ENCODE measurements at places on chromosomes 16 and 17.
A peak's percentile ranks its signal among the peaks of the same experiment; 100 is the strongest.

- DNase-seq, result peak; percentile 61
These were observed 6.0 kb upstream of the RNF213 start for GRCh38 chr17:80254396-80255251.

- no peak for DNase-seq
These were observed 17.5 kb upstream of the IL21R start for GRCh38 chr16:27384425-27384824.

DNA sequence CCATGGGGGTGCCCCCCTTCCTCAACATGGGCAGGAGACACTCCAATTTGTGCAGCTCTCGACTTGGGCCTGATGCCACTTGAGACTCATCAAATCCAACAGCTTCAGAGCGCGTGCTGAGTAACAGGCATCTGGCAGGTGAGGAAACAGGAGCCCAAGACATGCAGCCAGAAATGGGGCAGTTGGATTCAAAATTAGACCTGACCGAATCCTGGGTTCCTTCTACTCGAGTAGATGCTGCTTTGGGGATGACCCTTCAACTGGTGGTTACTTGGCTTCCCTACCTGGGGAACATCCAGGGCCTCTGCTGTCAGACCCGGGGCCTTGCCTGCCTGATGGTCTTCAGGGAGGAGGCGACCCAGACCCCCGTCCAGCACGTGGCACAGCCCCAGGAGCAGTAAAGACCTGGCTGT, 488 bp upstream of the NTN3 start:
- DNase-seq, result peak; percentile 70

- no peak for DNase-seq
These were observed 1.2 kb downstream of the B9D1 start for GRCh38 chr17:19361326-19361725.

GRCh38 chr17:45282683-45283644, 21.1 kb upstream of the SPATA32 start:
- DNase-seq, result peak; percentile 79

DNA sequence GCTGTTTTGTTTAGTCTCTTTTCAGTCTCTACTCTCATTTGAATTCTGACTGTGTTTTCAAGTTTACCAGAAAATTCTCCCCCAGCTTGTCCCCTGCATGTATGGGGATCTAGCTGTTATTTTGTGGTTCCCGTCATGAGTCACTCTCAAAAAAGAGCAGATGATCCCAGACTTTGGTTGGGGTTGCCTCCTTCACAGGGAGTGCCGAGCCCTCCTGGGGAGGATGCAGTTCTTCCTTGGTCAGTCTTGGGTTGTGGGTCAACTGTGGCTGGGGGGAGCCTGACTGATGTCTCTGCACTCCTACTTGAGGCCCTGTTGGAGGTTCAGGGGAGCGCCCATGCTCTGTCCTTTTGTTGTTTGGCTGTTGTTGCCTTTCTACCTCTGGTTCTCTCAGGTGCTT, 37.7 kb downstream of the EPN2 start:
- no peak for DNase-seq

GRCh38 chr16:50265716-50266336, 525 bp upstream of the ADCY7 start:
- no peak for DNase-seq

DNA sequence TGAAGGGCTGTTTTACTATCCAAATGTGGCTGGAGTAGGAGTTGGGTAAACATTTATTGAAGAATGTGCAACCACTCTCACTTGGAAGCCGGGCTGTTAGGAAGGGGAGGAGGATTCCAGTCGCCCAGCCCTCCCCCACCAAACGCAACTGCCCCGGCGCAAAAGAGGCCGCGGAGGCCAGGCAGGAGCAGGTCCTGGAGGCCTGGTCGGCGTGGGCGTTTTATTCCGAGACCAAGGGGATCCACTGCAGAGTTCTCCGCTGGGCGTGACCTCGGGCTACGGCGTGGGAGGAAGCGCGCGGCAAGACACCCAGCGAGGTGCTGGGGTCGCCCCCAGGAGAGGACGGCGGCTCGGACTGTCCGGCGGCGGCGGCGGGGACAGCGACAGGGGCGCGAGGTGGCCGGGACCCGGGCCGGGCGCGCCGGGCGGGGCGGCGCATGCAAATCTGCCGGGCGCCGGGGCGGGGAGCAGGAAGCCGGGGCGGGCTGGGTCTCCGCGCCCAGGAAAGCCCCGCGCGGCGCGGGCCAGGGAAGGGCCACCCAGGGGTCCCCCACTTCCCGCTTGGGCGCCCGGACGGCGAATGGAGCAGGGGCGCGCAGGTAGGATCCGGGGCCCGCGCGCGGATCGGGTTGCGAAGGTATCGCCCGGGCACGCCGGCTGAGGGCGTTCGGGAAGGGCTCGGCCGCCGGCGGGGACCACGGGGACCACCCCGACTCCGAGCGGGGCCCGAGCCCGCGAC, at the start of gene IL4R:
Gene IL4R (plus strand): TSS at position 553 of the 739 bp plus-strand sequence. CDS start 26,230 bp downstream, outside the sequence.
- peak; percentile 4 for DNase-seq

GRCh38 chr17:17440938-17441675, 35.7 kb upstream of the MED9 start:
- DNase-seq, result peak; percentile 17

DNA sequence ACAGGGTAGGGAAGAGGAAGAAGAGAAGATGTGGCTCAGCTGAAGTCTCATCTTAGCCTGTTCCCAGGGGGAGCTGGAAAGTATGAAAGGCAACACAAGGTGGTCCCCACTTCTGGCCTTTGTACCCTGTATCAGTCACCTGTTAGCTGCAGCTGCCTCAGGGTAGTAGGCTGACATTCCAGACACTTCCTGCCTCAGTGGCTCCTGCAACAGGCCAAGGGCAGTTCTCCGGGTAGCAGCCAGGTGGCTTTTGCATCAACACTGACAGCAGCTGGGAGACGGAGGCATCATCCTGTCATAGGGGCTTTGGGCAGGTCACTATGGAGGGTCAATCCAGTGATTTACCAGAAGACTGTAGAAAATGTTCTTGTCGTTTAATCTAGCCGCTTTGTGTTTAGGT, 124.0 kb downstream of the RGS9 start:
- no peak for DNase-seq

- no peak for DNase-seq
These were observed 45.6 kb downstream of the ZDHHC7 start for GRCh38 chr16:84965428-84966415.

GRCh38 chr16:2282866-2283555, 15.1 kb upstream of the RNPS1 start:
- no peak for DNase-seq

GRCh38 chr17:44219108-44219615, 313 bp downstream of the UBTF start:
- DNase-seq, result peak; percentile 32

- no peak for DNase-seq
These were observed 52.7 kb upstream of the NOG start for GRCh38 chr17:56540836-56541235.

- DNase-seq, result no peak
These were observed 20.9 kb upstream of the SOX9 start for GRCh38 chr17:72099919-72100318.

- peak; percentile 2 for DNase-seq
These were observed 93.6 kb upstream of the MPHOSPH6 start for GRCh38 chr16:82263521-82264143.

DNA sequence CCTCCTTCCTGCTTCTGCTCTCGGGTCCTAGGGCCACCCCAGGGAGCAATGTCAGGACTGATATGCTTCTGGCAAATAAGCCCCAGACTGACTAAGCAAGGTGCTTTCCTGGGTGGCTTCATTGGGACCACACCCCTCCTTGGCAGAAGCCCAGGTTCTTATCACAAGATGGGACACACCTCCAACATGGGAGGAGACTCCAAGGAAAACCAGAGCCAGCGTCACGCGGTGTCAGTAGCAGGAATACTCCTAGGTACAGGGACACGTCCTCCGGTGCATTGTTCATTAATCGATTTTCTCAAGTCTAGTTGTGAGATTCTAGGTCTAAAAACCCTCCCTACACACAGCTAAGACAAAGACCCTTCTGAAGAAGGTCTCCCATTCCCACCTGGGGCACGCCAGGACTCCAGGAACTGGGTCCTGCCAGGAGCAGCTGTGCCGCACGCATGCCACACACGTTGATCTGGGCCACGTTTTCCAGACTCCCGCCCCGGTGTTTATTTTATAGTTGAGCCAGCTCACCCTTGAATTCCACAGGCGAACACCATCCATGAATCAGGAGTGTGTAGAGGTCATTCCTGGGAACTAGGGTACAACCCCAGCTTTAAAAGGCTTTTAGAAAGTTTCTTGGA, 30.8 kb downstream of the FA2H start:
- DNase-seq, result peak; percentile 74

- DNase-seq, result no peak
These were observed 6.7 kb downstream of the PIPOX start for GRCh38 chr17:29049541-29050145.

DNA sequence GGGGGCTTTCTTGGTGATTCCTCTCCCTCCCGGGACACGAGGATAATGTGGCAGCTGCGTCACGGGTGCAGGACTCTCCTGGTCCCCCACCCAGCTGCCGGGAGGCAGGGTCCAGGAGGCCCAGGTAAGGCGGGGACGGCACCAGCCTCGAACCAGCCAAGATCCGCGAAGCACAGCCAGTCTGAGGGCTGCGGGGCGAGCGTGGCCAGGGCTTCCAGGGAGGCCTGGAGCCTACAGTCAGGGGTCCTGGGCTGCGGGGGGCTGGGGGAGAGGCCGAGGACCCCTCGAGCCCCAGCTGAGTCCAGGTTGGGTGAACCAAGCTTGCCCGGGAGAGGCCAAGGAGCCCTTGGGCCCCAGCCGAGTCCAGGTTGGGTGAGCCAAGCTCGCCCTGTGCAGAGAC, 10.0 kb downstream of the TPSD1 start:
- DNase-seq, result no peak

GRCh38 chr17:32487473-32488176, 832 bp downstream of the CDK5R1 start:
- DNase-seq, result peak; percentile 41

DNA sequence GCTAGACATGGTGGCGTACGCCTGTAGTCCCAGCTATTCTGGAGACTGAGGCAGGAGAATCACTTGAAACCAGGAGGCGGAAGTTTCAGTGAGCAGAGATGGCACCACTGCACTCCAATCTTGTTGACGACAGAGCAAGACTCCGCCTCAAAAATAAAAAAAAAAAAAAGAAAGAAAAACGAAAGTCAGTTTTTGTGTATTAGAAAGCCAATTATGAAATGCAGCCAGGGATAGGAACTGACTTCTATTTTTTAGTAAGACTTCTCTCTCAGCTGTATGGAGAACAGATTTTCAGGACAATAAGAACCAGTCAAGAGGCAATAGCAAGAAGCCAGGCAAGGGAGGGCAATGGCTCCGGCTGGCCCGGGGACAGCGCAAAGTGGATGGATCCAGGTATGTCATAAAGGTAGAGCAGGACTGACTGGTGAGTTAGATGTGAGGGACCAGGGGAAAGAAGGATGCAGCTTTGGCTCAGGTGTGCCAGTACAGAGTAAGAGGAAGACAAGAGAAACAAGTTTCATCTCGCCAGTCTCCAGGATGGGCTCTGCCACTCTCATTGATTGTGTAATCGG, 12.5 kb upstream of the CCL1 start:
- peak; percentile 66 for DNase-seq

GRCh38 chr17:2935632-2936031, 127.8 kb downstream of the OR1D5 start:
- no peak for DNase-seq

GRCh38 chr16:50309527-50310307, 43.4 kb downstream of the ADCY7 start:
- no peak for DNase-seq

- DNase-seq, result no peak
These were observed 17.7 kb downstream of the ETV4 start for GRCh38 chr17:43528319-43528987.

- DNase-seq, result peak; percentile 46
These were observed 7.3 kb upstream of the SSTR2 start for GRCh38 chr17:73157521-73157890.

GRCh38 chr17:59161477-59161876, 5.9 kb downstream of the PRR11 start:
- no peak for DNase-seq

DNA sequence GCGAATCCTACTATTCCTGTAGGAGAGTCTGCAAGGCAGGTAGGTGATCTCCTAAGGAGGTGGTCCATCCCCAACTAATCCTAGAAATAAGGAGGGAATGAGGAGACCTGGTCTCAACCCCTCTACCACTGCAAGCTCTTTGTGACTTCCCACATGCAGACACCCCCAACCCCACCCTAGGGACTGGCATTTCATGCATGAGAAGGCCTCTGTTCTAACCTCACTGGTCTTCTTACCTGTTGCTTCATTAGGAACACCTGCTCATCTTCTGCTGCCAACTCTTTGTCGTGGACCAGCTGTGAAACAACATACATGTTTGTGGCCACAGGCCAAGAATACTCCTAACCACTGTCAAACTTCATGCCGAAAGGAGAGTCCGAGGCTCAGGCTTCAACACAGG, 22.6 kb downstream of the DYNC1LI2 start:
- peak; percentile 16 for DNase-seq

- no peak for DNase-seq
These were observed 111.4 kb upstream of the MYOCD start for GRCh38 chr17:12554251-12554650.

DNA sequence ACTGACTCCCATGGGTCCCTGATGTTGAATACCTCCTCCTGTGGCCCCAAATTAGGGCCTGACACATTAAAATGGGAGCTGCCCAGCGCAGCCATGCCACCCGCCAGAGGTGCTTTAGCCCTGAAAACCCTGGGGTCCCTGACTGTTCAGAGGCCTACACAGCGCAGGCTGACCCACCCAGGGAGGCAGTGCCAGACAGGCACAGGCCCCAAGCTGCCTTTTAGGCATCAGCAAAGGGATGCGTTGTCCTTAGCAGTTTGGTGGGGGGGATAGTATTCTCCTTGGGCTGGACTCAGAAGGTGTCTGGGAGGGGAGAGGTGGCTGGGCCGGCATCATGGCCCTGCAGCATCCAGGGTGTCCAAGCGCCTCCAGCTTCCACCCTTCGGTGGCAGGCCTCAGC, 1.4 kb downstream of the RAPGEFL1 start:
- DNase-seq, result no peak

GRCh38 chr16:12557786-12558185, 245.9 kb downstream of the CPPED1 start:
- no peak for DNase-seq

DNA sequence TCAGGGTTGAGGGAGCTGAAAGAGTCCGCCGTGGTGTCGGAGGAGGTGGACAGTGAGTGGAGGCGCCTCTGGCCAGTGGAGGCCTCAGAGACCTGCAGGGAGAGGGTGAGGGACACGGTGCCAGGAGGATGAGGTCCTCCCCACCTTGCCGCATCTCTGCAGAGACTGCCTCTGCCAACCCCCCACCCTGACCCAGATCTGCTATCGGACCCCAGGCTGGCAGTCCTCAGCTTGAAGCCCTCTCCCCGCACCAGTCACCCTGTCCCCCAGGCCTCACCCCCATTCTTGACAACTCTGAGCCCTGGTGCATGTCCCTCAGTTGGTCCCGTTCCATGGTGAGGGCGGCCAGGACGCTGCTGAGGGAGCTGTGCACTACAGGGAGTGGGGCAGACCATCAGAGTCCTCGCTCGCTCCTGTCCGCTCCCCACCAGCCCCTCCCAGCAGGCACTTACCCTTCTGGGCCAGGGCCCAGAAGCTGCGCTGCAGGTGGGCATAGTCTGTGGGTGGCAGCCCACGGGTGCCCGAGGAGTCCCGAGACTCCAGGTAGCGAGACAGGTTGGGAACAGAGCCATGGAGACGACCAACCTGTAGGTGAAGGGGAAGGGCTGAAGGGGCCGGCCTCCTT, 5.4 kb downstream of the OSBPL7 start:
- no peak for DNase-seq

GRCh38 chr16:1258225-1258600, 2.3 kb downstream of the TPSD1 start:
- no peak for DNase-seq

- no peak for DNase-seq
These were observed 46.1 kb upstream of the MSI2 start for GRCh38 chr17:57210224-57210553.

Data from DMS79 treated with DMSO at 0.1 percent for 48 hours (cell line).